ENCODE measurements at places on chromosomes 4 and X. TPM values are rescaled to one million over a fixed set of nuclear protein-coding genes. Genes with fewer than 3 reads are reported as not detected.

Gene SYAP1
- total RNA-seq: 30.4 TPM

Gene QRFPR
- total RNA-seq: 0.90 TPM

Gene SMIM31
- total RNA-seq: not detected

Gene ACE2
- not detected for total RNA-seq

Gene VCX2
- not detected for total RNA-seq

Gene SPANXN3
- not detected for total RNA-seq

Gene GLUD2
- 0.63 TPM for total RNA-seq

Gene OTUD4
- 16.9 TPM for total RNA-seq

Gene PARM1
- not detected for total RNA-seq

Gene STBD1
- 1.9 TPM for total RNA-seq

Gene MGAT4D
- total RNA-seq: not detected

Gene SPANXN4
- total RNA-seq: not detected

Gene SPANXB1
- not detected for total RNA-seq

Gene VCX3B
- not detected for total RNA-seq

Gene OPRPN
- not detected for total RNA-seq

Gene TSPAN6
- 67.5 TPM for total RNA-seq

Gene TMPRSS11B
- not detected for total RNA-seq

Gene RAB40A
- total RNA-seq: not detected

Gene F8A2
- not detected for total RNA-seq

Gene GSX2
- not detected for total RNA-seq

Gene CDS1
- total RNA-seq: under 0.01 TPM

Gene RPA4
- total RNA-seq: 0.89 TPM

Gene RPS6KA6
- 0.63 TPM for total RNA-seq

Gene PALLD
- 23.4 TPM for total RNA-seq

Gene CSAG2
- not detected for total RNA-seq

Gene SPANXA1
- not detected for total RNA-seq

Gene TXK
- total RNA-seq: under 0.01 TPM

Gene CENPVL1
- not detected for total RNA-seq

Gene GABRG1
- total RNA-seq: not detected

Gene GUCY1A1
- 50.6 TPM for total RNA-seq

Gene NUP62CL
- total RNA-seq: not detected

Gene PAGE2B
- total RNA-seq: not detected

Gene GAB1
- 10.1 TPM for total RNA-seq

Gene RHOXF2B
- total RNA-seq: not detected

Gene TIMP1
- total RNA-seq: 295 TPM

Gene SLAIN2
- total RNA-seq: 14.8 TPM

Gene CFP
- 0.13 TPM for total RNA-seq

Gene POU3F4
- not detected for total RNA-seq

Gene NHSL2
- total RNA-seq: 24.3 TPM

Gene FRMPD3
- not detected for total RNA-seq

Gene BEX4
- total RNA-seq: 15.5 TPM

Gene USP53
- total RNA-seq: 16.9 TPM

Gene TBC1D9
- 68.8 TPM for total RNA-seq

Gene CPLX1
- total RNA-seq: under 0.01 TPM

Gene VSIG4
- not detected for total RNA-seq

Gene MTTP
- not detected for total RNA-seq

Gene IL2RG
- total RNA-seq: 0.13 TPM

Gene HERC3
- 7.7 TPM for total RNA-seq

Gene PF4V1
- total RNA-seq: not detected

Gene F11
- not detected for total RNA-seq

Gene HTRA3
- total RNA-seq: 1.4 TPM
